ENCODE measurements at places on chromosomes 11 and 22. TPM values are rescaled to one million over a fixed set of nuclear protein-coding genes. Genes with fewer than 3 reads are reported as not detected.

DNA sequence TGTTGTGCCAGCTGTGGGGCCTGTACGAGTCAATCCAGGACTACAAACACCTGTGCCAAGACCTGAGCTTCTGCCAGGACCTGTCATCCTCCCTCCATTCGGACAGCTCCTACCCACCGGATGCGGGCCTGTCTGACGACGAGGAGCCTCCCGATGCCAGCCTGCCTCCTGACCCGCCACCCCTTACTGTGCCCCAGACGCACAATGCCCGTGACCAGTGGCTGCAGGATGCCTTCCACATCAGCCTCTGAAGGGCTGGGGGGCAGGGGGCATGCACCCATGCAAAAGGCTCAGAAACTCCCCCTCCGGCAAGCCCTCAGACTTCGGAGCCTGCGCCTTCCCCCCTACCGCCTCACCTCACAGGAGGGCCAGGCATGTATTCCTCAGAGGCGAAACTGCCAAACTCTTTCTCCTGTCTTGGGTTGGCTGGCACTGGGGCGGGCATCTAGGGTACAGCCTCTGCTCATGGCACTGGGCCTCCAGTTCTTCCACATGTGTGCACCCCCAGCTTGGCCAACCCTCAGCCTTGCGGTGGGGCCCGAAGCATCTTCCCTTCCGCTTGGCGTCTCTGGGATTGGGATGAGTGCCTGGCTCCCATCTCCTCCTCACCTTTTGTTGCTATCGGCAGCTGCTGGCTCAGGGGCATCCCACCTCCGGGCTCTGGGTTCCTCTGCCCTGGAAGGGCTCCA lies 1.2 kb downstream of the FAM89B start:
- no peak for DNase-seq

DNA sequence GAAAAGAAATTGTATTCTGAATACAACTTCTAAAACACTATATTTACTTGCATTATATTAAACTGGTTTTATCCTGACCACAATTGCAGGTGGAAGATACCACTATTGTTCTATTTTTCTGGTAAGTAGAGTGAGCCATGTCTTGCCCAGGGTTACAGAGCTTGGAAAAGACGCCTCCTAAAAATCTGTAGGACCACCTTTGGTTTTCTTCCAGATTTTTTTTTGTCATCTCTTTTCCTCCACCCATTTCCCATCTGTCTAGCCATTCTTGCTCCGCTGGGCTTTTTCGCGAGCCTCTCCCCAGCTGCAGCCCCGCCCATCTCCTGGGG lies 294 bp upstream of the MTMR3 start:
- DNase-seq, result no peak

DNA sequence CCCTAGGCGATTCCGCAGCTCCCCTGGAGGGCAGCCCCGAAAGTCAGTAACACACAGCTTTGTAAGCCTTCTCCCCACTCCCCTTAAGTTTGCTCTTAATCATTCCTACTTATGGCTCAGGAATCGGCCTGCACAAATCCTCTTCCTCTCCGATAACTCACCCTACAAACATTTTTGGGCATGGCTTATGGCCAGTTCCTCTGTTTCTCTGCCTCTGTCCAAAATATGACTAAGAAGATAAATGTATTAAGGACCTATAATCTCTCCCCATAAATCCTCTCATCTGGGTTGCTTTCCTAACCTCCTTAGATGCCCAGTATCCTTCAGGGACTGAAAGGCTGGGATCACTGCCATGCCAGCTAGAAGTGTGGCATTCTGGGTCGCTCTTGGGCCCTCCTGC lies 41.0 kb downstream of the PAMR1 start:
- no peak for DNase-seq

The SSH3 gene
- total RNA-seq, result 22.2 TPM

DNA sequence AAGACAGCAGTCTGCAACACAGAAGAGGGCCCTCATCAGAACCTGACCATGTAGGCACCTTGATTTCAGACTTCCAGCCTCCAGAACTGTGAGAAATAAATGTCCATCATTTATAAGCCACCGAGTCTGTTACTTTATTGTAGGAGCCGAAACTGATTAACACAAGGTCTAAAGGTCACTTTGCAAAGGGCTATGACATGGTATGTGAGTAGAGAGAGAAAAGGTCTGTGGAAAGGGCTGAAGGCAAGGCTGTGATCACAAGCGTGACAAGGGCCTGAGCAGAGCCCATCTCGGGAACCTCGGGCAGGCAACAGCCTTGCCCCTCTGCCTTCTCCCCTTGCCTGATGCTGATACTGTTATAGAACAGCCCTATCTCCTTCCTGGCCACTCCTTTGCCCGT lies 73.4 kb upstream of the TEAD1 start:
- DNase-seq, result no peak

DNA sequence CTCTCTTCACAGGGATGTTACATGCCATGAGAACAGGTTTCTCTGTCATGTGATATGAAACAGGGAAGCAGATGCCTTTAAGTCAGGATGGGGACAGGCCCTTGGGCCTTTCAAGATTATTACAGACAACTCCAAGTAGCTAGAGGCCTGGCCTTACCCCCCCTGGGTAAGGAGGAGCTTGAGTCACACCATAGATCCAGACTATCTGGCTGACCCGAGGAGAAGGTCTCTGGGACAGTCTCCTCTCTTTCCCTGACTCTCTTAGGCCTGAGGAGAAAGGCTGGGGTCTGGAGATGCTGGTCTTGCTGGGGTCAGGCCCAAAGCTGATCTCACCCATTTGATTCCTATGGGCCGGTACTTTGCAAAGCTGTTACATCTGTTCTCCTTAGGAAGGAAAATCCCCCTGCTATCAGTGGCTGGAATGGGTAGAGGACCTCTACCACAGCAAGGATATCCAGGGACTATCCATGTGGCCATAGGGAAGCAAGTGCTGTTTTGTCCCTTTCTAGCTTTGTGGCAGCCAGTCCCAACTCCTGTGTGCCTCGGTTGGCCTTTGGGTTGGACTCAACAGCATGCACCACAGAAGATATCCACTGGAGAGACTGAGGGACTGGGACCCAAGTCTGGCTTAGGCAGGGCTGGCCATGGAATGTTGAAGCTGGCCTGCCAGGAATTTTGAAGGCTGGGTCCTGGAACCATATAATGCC lies 25.2 kb downstream of the RELT start:
- no peak for DNase-seq
